Activated CD4-positive, alpha-beta T cell treated with anti-CD3 and anti-CD28 coated beads, Interleukin-2, amount 50 U/mL, for 4 hours (primary cell): ENCODE measurements at places on chromosomes 5 and 9.

DNA sequence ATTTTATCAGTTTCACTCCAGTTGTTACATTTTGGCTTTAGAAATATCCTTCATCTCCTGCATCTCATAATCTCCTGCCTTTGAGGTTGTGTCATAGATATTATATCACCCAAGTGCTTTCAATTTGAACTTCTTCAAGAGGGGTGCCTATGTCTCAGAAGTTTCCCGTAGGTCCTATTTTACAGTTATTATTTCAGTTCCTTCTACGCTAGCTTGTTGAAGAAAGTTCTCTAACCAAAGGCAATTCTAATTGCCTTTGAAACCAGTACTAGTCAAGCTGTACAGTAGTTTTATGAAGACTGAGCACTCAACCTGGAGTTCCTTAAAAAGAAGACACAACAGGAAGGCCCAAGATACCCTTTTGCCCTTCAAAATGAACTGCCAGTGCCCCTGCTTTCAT lies 116.4 kb downstream of the ZCCHC7 start:
- no peak for DNase-seq

GRCh38 chr5:66718374-66719002 lies 122.3 kb downstream of the MAST4 start:
- DNase-seq: no peak

DNA sequence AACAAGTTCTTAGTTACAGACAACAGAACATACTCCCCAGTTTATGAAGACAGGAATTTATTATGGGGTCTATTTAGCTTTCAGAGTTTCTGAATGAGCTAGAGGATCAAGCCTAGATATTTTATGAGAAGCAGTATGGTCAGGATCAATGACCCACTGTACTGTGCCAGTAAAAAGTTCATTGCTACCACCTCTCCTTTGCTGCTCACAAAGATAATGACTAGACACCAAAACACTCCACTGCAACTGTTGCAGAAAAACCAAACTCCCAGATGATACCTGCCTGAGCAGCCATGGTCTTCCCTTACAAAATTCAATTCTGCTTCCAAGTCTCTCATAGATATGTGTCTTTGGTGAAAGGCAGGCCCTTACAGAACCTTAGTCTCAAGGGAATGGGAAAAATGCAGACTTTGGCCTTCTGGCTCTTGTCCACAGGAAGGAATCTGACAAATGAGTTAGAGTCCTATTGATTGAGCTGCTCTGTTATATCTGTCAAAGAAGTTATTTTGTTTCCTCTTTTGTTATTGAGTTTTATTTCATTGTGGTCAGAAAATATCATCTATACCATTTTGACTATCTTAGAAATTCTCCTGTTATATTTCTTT lies 74.7 kb upstream of the RASGRF2 start:
- DNase-seq: no peak

DNA sequence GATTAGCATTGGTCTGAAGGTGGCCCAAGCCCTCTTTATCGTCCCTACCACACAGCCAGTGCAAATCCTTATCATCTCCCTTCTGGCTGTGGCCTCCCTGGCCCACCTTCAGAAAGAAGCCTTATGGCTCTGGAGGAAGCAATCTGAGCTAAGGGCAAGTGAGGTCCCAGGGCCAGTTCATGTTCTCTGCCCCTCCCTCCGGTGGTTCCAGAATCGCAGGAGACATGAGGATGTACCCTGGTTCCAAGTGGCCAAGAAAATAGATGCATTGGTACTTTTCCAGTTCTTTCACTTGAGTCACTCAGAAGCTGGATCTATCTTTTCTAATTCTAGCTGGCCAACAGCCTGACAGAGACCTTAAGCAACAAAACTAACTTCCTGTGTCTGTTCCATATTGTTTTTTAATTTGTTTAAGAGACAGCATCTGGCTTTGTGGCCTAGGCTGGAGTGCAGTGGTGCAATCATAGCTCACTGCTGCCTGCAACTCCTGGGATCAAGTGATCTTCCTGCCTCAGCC lies 60.7 kb downstream of the LHFPL2 start:
- DNase-seq: no peak

- DNase-seq: no peak
Measured at GRCh38 chr9:120291050-120291449, 288.9 kb downstream of the CDK5RAP2 start.

DNA sequence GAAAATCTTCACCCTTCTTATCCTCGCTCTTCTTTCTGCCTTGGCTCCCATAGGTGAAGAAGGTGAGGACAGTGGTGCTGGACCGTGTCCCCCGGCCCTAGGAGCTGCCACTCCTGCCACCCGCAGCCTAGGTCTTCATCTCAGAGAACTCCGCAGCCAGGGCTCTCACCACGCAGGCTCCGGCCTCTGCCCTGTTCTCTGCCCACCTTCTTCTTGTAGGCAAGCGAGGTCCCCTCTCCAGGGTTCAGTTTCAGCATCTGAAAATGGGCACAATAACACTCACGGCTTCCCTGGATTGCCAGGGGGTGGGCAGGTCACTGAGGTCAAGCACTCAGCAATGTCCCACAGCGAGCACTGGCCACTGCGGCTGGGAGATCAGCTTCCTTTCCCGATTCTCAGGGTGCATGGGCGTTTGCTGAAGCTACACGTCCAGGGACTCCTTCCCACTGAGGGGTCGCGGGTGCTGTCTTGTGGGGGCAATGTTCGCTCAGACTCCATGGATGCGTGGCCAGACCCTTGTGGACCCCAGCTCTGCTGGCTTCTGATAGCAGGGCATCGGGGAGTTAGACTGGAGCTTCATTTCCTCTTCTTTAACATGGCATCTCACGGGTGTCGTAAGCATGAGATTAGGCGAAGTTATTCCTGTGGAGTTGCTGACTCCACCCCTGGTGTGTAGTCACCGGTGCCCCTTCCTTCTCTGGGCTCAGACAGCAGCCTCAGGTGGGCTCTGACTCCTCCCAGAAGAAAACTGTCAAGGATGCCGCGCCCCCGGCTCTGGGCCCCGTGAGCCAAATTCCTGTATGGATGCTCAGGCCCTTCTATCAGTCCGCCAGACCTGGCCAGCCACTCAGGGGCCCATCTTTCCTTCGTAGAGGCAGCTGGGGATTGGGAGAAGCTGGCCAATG lies 145.1 kb upstream of the IRX2 start:
- DNase-seq: no peak

DNA sequence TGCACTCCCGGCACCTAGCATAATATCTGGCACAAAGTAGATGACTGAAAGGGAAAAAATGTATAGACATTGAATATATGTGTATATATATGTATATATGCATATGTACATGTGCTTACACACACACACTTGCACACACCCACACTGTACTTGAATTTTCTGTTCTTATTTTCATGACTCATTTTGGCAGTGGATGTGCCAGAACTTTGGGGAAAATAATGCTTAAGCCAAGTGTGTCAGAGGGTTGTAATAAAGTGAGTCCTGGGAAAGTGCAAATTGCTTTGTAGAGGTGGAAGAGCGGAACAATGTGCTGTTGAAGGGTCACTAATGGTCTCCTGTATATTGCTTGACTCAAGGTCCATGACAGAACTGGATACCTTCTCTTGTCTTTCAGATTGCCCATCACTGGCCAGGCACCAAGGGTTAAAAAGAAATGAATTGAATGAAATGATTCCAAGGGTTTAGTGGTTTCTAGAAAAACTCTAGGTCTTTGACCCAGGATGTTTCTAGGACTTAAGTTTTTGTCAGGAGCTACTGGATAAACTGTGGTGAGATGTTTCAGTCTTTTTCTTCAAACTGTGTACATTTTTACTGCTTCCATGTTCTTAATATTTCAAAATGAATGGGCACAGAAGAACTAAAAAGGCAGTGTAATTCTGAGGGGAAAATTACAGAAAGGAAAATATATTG lies 129.9 kb upstream of the MOCS2 start:
- no peak for DNase-seq

DNA sequence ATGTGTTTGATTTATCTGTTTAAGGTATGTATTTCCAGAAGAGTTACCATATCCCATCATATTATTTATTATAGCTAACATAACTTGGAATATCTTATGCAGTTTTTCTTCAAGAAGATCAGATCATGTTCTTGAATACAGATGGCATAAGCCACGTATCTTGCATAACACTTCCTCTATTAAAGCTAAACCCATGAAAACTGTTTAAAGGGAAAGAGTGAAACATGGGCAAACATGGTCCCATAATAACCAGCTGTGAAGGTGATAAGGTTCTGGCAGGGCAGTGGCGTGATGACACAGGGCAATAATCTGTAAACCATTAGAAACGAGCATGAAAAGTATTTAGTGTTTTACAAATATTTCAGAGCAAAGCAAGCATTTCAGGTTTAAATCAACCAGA lies 34.2 kb downstream of the EFNA5 start:
- DNase-seq: no peak

DNA sequence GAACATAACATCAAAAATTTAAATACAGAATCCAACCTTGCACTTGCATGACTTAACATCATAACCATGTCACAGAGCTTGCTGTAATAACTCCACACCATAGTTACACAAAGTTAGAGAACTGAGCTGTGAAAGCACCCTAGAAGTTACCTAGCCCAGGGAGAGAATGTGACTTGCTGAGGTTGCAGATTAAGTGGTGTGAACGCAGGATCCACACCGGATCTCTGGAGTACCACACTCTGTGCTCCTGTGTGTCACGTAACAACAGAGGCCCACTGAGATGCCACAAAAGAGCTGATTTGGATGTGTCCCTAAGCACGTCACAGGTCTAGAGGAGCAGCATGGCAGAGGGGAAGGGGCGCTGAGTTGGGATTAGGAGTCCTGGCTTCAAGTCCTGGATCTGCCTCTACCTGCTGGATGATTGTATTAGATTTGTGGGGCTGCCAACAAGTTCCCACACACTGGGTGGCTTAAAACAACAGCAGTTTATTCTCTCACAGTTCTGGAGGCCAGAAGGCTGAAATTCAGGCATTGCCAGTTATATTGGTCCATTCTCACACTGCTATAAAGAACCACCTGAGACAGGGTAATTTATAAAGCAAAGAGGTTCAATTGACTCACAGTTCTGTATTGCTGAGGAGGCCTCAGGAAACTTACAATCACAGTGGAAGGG lies 213.3 kb upstream of the TBC1D2 start:
- no peak for DNase-seq

DNA sequence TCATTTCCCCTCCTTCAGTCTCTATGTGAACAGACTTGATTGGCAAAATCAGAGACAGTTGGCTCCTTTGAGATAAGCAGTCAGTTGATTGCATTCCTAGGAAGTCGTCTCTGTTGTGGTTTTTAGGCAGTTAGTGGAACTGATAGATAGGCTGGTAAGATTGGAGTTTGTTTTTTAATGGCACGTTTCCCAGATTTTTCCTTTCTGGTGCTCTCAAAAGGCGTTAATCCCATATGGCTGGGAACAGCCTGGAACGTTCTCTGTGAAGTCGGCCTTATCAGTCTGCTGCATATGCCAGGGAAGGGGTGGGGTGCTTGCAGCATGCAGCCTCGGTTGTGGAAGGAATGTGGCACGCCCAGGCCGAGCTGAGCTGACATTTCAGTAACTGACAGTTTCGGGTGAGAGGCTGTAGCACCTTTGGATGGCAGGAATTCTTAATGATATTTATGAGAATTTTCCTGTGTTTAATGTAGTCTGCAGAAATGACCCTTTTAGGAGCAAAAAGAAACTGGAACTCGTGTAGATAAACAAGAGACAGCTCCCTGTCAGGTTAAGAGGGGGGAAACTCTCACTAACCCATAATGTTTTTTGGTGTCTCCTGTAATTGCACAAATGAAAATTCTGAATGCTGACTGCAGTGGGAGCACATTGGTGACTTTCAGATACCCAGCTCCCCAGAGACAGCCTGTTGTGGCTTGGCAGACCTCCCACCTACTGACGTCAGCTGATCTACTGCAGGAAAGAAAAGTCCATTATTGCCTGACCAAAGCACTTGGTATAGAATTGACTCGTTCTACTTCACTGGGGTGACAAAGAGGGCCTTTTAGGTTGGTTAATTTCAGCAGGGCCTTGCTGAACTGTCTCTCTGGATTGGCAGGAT lies 6.3 kb downstream of the SPTAN1 start:
- DNase-seq: no peak

DNA sequence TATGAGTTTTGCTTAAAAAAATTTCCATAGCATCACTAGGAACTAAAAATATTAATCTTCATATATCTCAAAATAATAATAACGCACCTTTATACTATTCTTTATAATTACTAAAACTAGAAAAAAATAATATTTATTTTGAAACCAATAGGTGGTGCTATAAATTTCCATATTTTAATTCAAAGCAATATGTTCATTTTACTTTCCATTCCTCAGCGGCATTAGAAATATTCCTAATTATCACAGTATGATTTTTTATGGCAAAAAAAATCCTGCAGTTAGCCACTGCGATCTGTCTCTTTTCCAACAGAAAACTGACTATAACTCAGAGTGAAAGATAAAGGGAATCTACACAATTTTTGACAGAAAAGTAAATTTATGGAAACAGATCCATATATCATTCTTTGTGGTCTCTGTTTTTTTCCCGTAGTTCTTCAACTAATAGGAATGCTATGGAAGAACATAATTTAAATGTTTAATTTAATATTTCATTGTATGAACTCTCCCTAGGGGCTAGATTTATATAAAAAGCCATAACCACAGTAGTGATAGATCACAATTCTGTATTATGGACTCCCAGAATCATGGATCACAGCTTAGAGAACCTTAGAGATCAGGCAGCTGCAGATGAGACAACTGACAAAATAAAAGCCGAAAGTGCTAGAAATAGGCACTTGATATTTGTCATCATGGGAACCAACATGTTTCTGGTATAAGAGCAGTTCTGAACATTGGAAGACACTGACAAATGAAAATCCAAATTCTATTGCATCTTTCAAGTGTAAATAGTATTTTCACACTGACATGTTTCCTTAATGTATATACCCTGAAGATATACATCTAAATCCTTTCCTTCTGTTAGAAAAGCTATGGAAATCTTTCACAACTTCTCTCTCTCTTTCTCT lies 167.7 kb upstream of the MPDZ start:
- DNase-seq: no peak

GRCh38 chr9:74921737-74922136 lies 31.0 kb downstream of the C9orf40 start:
- DNase-seq: no peak
